ENCODE measurements at places on chromosomes 3 and 15.

DNA sequence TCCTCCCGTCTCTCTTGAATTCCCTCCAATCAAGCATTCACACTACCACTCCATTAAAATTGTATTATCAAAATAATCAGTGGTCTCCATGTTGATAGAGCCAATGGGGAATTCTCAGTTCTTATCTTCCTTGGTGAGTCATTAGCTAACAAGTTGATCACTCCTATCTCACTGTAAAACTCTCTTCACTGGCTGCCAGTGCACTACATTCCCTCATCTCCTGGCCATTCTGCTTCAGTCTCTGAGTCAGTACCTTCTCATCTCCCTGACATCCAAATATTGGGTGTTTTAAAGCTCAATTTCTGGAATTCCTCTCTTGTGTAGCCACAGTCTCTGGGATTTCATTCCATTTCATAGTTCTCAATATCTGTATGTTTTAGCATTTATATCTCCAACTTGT lies 175.2 kb downstream of the ALDH1A2 start:
- DNase-seq, result no peak

DNA sequence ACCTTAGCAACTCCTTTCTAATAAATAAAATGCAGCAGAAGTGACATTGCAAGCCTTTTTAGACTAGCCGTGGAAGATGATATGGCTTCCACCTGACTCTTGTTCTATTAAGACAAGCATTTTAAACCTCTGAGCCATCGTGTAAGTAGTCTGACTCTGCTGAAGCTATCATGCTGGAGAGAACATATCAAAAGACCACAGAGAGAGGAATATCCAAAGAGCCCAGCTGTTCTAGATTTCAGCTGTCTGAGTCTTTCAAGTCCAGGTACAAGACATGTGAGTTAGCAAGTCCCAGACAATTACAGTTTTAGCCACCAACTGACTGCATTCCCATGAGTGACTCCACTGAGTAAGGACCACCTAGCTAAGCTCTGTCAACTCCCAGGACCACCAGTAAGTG lies 517.0 kb upstream of the NAALADL2 start:
- no peak for DNase-seq

DNA sequence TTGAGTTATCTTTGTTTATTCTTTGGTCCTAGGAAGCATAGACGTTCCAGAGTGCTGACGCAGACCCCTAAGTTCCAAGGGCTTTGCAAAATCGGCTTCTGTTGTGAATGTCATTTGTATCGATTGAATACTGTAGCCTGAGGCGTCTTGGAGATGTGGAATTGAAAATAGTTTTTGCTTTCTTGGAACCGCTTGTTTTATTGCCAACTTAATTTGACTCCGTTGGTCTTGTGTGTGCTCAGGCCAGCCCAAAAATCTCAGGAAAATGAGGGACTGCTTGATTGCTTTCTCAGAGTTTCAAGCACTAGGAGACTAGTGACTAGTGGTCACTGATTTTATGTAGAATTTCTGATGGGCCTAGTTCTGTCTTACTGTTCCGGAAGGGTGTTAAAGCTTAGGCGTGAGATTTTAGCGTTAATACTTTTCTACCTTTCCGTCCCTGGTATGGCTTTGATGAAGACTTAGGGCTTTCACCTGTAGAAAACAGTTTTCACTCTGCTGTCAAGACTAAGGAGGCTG lies 263 bp upstream of the UTS2B start:
- no peak for DNase-seq

DNA sequence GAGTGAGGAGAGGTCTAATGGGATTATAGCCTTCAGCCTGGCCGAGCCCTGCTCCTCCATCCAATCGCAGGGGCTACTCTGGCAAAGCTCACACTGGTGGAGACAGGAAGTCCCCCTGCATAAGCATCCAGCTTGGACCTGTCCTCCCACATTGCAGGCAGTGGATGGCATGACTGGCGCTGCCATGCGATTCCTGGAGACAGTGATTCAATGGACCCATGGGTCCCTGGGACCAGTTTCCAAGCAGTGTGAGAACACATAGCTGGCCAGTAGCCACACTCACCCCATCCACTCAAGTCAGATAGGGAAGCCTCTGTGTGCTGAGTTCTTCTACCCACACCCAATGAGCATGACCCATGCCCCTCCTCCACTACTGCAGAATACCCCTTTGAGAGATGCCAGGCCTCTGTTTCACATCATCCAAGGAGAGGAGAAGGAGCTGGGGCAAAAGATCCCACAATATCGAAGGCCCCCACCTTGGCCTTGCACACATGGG lies 18.1 kb upstream of the POC1A start:
- DNase-seq, result no peak

GRCh38 chr15:52379395-52380106 lies 83.9 kb upstream of the MYO5C start:
- no peak for DNase-seq

- DNase-seq, result no peak
Measured at GRCh38 chr3:171525437-171525836, 65.2 kb upstream of the TNIK start.

- no peak for DNase-seq
Measured at GRCh38 chr3:144548346-144548745, 576.7 kb downstream of the DIPK2A start.

DNA sequence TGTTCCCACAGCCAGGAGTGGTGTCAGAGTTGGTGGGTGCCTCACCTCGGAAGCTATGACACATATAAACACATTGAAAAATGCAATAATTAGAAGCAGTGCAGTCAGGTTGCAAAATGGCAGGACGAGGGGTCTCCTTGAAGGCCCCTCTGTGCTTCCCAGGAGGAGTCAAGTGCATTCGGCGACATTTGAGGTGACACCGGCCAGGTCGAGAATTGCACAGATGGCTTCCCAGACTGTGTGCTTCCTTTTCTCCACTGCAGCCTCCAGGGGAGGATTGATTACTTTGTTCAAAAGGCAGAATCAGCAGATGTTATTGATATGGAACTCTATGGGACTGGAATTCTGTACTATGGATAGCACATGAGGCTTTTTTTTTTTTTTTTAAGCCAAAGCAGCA lies 163.2 kb downstream of the MINAR1 start:
- DNase-seq, result no peak

- no peak for DNase-seq
Measured at GRCh38 chr15:35182841-35183479, 97.9 kb upstream of the NANOGP8 start.
